GM12878 (cell line): ENCODE measurements at places on chromosomes 2 and 18. TPM values are rescaled to one million over a fixed set of nuclear protein-coding genes. Genes with fewer than 3 reads are reported as not detected.

AFF3 gene
- polyA plus RNA-seq, result 2.1 TPM in 2 replicates

AGXT gene
- polyA plus RNA-seq, result not detected in 2 replicates

GDF7 gene
- 0.03 and 0.08 TPM in 2 replicates for polyA plus RNA-seq

TCF23 gene
- 0.02 TPM in 1 of 2 replicates, not detected in the other for polyA plus RNA-seq

SLC38A11 gene
- polyA plus RNA-seq, result not detected in 2 replicates

TNFRSF11A gene
- 0.11 and 0.35 TPM in 2 replicates for polyA plus RNA-seq

TRIM54 gene
- polyA plus RNA-seq, result not detected in 2 replicates

UBE2E3 gene
- 27.9 and 33.2 TPM in 2 replicates for polyA plus RNA-seq

OTOS gene
- 0.25 TPM in 1 of 2 replicates, not detected in the other for polyA plus RNA-seq

ITM2C gene
- polyA plus RNA-seq, result 195 and 204 TPM in 2 replicates

TLX2 gene
- 3.8 and 4.5 TPM in 2 replicates for polyA plus RNA-seq

IGFBP5 gene
- polyA plus RNA-seq, result 0.03 TPM in 1 of 2 replicates, not detected in the other

POU3F3 gene
- polyA plus RNA-seq, result not detected in 2 replicates

PMAIP1 gene
- polyA plus RNA-seq, result 219 and 226 TPM in 2 replicates

ASXL3 gene
- 0.09 TPM in 1 of 2 replicates, not detected in the other for polyA plus RNA-seq

GAL3ST2 gene
- polyA plus RNA-seq, result 0.09 and 0.15 TPM in 2 replicates

NEB gene
- polyA plus RNA-seq, result 0.36 and 0.50 TPM in 2 replicates

PPM1G gene
- 159 and 160 TPM in 2 replicates for polyA plus RNA-seq

CD226 gene
- 22.7 and 26.8 TPM in 2 replicates for polyA plus RNA-seq

CYP27C1 gene
- polyA plus RNA-seq, result not detected in 2 replicates

CDH19 gene
- not detected in 2 replicates for polyA plus RNA-seq

MGAT4A gene
- polyA plus RNA-seq, result 15.0 and 22.7 TPM in 2 replicates

ESPNL gene
- 0.05 TPM in 1 of 2 replicates, not detected in the other for polyA plus RNA-seq

SERPINB11 gene
- polyA plus RNA-seq, result not detected in 2 replicates

PCGF1 gene
- 21.1 and 27.4 TPM in 2 replicates for polyA plus RNA-seq

DSG2 gene
- 25.2 and 25.4 TPM in 2 replicates for polyA plus RNA-seq

GPR155 gene
- polyA plus RNA-seq, result 0.44 and 0.53 TPM in 2 replicates

ANO7 gene
- 0.25 and 0.40 TPM in 2 replicates for polyA plus RNA-seq

CYTIP gene
- 76.3 and 76.5 TPM in 2 replicates for polyA plus RNA-seq

GNLY gene
- polyA plus RNA-seq, result not detected in 2 replicates

MAP3K19 gene
- not detected in 2 replicates for polyA plus RNA-seq

FAP gene
- polyA plus RNA-seq, result 0.16 TPM in 1 of 2 replicates, not detected in the other

CCDC121 gene
- 0.59 and 0.68 TPM in 2 replicates for polyA plus RNA-seq

C1QL2 gene
- polyA plus RNA-seq, result not detected in 2 replicates

EDAR gene
- not detected in 2 replicates for polyA plus RNA-seq

ONECUT2 gene
- polyA plus RNA-seq, result 0.01 TPM in 2 replicates

ARMC9 gene
- 21.8 and 26.1 TPM in 2 replicates for polyA plus RNA-seq

GNAL gene
- polyA plus RNA-seq, result 0.20 and 0.24 TPM in 2 replicates

DSC1 gene
- 0.30 and 0.43 TPM in 2 replicates for polyA plus RNA-seq

CNTNAP5 gene
- not detected in 2 replicates for polyA plus RNA-seq

ARHGAP25 gene
- polyA plus RNA-seq, result 0.39 and 0.62 TPM in 2 replicates

SFT2D3 gene
- polyA plus RNA-seq, result not detected in 2 replicates

DNAJC5G gene
- polyA plus RNA-seq, result not detected in 2 replicates

MOCOS gene
- 0.38 and 0.47 TPM in 2 replicates for polyA plus RNA-seq

LRRC30 gene
- polyA plus RNA-seq, result not detected in 2 replicates

INHBB gene
- polyA plus RNA-seq, result not detected in 2 replicates
